Activated T-helper 2 cell treated with anti-CD3 and anti-CD28 coated beads, Interferon-gamma antibody, Interleukin-2, Interleukin-4, amounts not matched to agents 10 μg/mL and 5 μg/mL and 100 μg/mL, durations not matched to agents 14 hours and 24 hours and 36 hours (primary cell): ENCODE measurements at places on chromosomes 1 and 21. TPM values are rescaled to one million over a fixed set of nuclear protein-coding genes. Genes with fewer than 3 reads are reported as not detected.
A peak's percentile ranks its signal among the peaks of the same experiment; 100 is the strongest.

GRCh38 chr1:203662360-203662759 lies 35.7 kb downstream of the ATP2B4 start:
- H3K27me3 ChIP-seq, result no peaks in the 10 kb centered on the region
- peak overlapping the region; percentile 85 for H3K27ac ChIP-seq
- H3K4me3 ChIP-seq, result no peak overlapping the region
- H3K4me1 ChIP-seq, result peaks cover 47% of the 10 kb centered on the region

- DNase-seq, result no peak
- peaks cover 73% of the 10 kb centered on the region for H3K4me1 ChIP-seq
- peaks cover 42% of the 10 kb centered on the region for H3K36me3 ChIP-seq
- no peaks in the 10 kb centered on the region for H3K27me3 ChIP-seq
- H3K27ac ChIP-seq, result peak overlapping the region; percentile 75
- no peak overlapping the region for H3K4me3 ChIP-seq
Observed at GRCh38 chr1:19435181-19435580, 50.2 kb downstream of the CAPZB start.

DNA sequence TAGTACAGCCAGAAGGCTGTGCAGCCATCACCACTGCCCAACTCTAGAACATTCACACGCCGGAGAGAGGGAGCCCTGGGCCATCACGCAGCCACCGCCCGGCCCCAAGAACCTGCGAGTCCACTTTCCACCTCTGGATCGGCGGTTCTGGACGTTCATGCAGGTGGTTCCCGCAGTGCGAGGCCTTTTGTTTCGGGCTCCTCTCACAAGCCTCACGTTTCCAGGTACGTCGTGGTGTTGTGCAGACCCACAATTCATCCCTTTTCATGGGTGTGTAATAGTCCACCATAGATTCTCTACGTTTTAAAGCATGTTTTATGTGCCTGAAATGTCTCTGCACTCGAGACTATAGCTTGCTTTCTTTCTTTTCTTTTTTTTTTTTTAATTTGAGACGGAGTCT lies 23.6 kb downstream of the COL18A1 start:
- no peak for DNase-seq
- H3K27me3 ChIP-seq, result no peaks in the 10 kb centered on the region
- H3K4me1 ChIP-seq, result no peaks in the 10 kb centered on the region
- H3K27ac ChIP-seq, result no peak overlapping the region
- H3K36me3 ChIP-seq, result no peaks in the 10 kb centered on the region

The LCE6A gene
- total RNA-seq, result not detected in 2 replicates

DNA sequence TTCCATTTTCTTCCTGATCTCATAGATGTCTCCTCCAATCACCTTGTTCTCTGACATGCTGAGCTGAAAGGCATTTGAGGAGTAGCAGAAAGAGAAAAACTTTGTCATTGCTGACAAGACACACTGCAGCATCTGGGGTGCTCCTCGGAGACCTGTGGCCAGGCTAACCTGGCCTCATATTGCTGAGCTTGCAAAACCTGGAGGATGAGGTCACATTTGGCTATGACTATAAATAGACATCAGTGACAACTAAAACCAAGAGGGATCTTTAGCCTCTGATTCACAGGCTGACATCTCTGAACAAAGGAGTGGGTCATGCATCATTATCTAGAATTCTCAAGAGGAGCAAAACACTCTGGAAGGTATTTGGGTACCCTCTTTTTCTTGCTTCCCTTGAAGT lies 83.7 kb downstream of the PROX1 start:
- no peak for DNase-seq
- H3K4me1 ChIP-seq, result no peaks in the 10 kb centered on the region
- no peak overlapping the region for H3K4me3 ChIP-seq
